ENCODE measurements at places on chromosomes 1 and 21. TPM values are rescaled to one million over a fixed set of nuclear protein-coding genes. Genes with fewer than 3 reads are reported as not detected.
A peak's percentile ranks its signal among the peaks of the same experiment; 100 is the strongest.

GRCh38 chr1:5485968-5486696 is 506.1 kb downstream of the NPHP4 start:
- H3K4me3 ChIP-seq, result no peak overlapping the region
- no peak overlapping the region for H3K27ac ChIP-seq
- H3K36me3 ChIP-seq, result no peaks in the 10 kb centered on the region

- H3K27me3 ChIP-seq, result no peaks in the 10 kb centered on the region
- DNase-seq, result no peak
- no peaks in the 10 kb centered on the region for H3K36me3 ChIP-seq
- no peak overlapping the region for H3K4me3 ChIP-seq
Measured at GRCh38 chr1:166036092-166036491, 130.7 kb downstream of the FAM78B start.

DNA sequence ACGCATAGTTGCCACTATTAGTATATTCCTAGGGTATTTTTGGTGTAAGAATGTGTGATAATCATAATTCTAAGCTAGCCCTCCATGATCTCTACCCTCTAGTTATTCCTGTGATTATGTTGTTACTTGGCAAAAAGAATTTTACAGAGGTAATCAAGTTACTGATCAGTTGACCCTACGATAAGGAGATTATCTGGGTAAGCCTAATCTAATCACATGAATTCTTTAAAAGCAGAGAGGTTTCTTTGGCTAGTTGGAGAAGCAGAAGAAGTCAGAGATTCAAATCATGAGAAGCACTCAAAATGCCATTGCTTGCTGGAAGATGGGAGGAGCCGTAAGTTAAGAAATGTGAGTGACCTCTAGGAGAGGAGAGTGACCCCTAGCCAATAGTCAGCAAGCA is 72.7 kb downstream of the RPE65 start:
- H3K27ac ChIP-seq, result no peak overlapping the region
- no peak overlapping the region for H3K4me3 ChIP-seq
- DNase-seq, result no peak

DNA sequence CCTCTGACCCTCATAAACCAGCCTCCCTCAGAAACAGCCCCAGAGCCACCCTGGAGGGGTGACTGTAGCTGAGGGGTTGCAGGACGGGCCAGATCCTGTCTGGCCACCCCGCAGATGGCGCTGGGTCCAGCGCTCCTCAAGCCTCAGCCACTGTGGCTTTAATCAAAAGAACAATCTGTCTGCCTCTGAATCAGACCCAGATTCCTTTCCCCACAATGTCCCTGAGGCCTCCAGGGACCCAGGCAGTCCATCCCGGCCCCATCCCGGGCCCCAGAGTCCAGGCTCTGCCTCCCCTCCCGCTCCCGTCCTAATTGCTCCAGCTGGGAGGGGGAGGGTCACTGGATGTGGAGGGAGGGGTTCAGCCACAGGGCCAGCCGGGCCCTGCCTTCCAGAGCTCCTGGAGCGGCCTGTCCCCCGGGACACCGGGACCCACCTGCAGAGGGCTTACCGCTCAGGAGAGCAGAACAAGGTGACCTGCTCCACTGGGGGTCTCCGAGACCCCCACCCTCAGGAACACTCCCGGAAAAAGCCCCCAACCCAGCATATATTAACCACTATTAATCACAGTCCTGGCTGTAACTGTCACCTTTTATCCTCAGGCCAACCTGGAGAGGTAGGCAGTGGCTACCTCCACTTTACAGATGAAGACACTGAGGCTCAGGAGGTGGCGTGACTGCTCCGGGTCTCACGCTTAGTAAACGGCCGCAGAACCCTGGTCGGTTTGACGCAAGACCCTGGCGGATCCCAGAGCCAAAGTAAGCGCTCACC is 836 bp upstream of the FBLIM1 start:
- peak overlapping the region; percentile 25 for H3K27ac ChIP-seq
- peak overlapping the region; percentile 59 for H3K4me3 ChIP-seq
- no peaks in the 10 kb centered on the region for H3K27me3 ChIP-seq
- H3K36me3 ChIP-seq, result no peaks in the 10 kb centered on the region
- peak; percentile 47 for DNase-seq
- peaks cover 12% of the 10 kb centered on the region for H3K4me1 ChIP-seq

DNA sequence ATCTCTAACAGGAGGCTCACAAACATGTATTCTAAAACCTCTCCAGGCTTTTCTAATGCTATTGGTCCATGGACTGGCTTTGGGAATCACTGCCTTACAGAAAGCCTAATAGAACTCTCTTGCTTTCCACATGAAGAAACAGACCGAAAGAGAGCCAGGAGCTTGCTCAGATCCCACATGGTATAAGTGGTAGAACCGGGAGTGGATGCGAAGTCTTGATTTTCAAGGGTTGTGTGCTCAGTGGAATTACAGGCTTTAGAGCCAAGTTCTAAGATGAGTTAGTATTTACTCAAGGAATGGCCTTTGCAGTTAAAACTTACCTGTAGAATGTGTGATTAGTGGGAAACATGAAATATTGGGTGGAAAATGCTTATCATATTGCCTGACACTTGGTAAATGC is 54.3 kb upstream of the HSD17B7 start:
- no peak overlapping the region for H3K4me3 ChIP-seq
- no peak overlapping the region for H3K27ac ChIP-seq
- no peak for DNase-seq
- H3K27me3 ChIP-seq, result no peaks in the 10 kb centered on the region

GRCh38 chr1:43349594-43350306 is 9.0 kb upstream of the CDC20 start:
- H3K4me3 ChIP-seq, result peak overlapping the region; percentile 56
- H3K27me3 ChIP-seq, result no peaks in the 10 kb centered on the region
- peak overlapping the region; percentile 75 for H3K27ac ChIP-seq
- peaks cover 2% of the 10 kb centered on the region for H3K4me1 ChIP-seq
- H3K36me3 ChIP-seq, result no peaks in the 10 kb centered on the region

GRCh38 chr1:182713492-182713891 is 29.1 kb upstream of the RGS8 start:
- H3K36me3 ChIP-seq, result no peaks in the 10 kb centered on the region
- DNase-seq, result no peak
- H3K27ac ChIP-seq, result no peak overlapping the region
- H3K4me1 ChIP-seq, result no peaks in the 10 kb centered on the region
- H3K27me3 ChIP-seq, result no peaks in the 10 kb centered on the region

- H3K27ac ChIP-seq, result no peak overlapping the region
- DNase-seq, result no peak
- H3K4me1 ChIP-seq, result peaks cover 7% of the 10 kb centered on the region
- no peak overlapping the region for H3K4me3 ChIP-seq
Measured at GRCh38 chr1:172117800-172118199, 276.5 kb downstream of the DNM3 start.

DNA sequence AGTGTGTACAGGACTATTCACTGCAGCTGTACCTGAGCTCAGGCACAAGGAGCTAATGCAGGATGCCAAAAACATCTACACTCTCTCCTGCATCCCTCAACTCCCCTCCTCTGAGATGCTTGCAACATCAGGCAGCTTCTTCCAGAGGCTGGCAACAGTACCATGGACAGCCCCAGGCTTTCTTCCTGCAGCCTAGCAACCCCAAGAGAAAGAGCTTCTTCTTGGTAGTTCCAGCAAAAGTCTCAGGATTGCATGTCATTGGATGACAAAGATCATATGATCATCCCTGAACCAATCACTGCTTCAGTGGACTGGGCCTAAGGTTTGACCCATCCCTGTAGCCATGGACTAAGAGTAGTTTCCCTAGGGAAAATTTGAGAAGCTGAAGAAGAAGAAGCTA is 46.7 kb downstream of the CAMK2N1 start:
- H3K27ac ChIP-seq, result no peak overlapping the region
- DNase-seq, result no peak
- no peaks in the 10 kb centered on the region for H3K36me3 ChIP-seq
- H3K4me1 ChIP-seq, result no peaks in the 10 kb centered on the region

DNA sequence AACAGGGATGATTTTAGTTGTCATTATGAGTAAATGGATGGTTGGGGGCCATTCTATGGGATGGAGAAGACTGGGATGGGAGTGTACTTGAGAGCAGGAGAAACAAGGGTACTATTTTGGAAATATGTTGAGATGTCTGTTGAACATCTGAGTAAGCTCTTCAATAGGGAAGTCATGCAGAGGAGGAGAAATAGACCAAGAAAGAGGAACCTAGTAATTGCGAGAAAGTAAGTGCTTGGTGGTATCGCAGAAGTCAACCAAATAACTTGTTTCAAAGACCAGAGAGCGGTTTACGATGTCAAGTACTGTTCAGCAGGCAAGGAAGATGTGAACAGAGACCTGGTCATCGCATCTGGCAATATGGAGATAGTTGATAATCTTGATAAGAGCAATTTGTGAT is 22.4 kb upstream of the CHRM3 start:
- H3K27me3 ChIP-seq, result no peaks in the 10 kb centered on the region
- DNase-seq, result no peak
- H3K27ac ChIP-seq, result no peak overlapping the region

DNA sequence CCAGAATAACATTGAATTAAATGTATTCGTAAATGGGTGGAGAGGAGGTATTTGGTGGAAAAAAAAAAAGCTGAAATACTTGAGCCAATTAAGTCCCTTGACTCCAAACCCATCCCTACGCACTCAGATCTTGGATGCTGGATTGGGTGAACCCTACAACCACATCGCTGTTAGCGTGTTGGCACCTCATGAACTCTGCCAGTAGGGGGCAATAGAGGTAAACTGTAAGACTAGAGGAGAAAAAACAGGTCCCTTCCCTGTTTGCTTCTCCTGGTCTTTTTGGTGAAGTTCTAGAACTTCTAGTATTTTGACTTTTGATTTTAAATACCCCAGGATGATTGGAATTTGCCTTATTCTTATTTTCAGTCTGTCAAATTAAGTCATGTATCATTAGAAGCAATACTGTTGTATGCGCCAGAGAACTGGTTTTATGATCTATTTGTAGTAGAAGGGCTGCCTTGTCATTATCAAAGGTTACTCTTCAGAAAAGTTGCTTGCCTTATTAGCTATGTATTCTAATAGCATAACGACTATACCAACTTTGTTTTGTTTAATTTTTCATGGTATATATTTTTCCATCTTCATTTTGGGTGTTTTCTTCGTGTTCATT is 1.9 kb upstream of the OR13G1 start:
- no peak overlapping the region for H3K27ac ChIP-seq
- DNase-seq, result no peak
- H3K4me1 ChIP-seq, result no peaks in the 10 kb centered on the region
- no peak overlapping the region for H3K4me3 ChIP-seq
- H3K27me3 ChIP-seq, result no peaks in the 10 kb centered on the region
- H3K36me3 ChIP-seq, result no peaks in the 10 kb centered on the region

Gene MAD2L2
- 26.6 TPM for total RNA-seq

Gene TAS1R1
- total RNA-seq, result 0.33 TPM

Gene GUCA2A
- not detected for total RNA-seq
